ENCODE measurements at places on chromosomes 12 and 14. TPM values are rescaled to one million over a fixed set of nuclear protein-coding genes. Genes with fewer than 3 reads are reported as not detected.

DNA sequence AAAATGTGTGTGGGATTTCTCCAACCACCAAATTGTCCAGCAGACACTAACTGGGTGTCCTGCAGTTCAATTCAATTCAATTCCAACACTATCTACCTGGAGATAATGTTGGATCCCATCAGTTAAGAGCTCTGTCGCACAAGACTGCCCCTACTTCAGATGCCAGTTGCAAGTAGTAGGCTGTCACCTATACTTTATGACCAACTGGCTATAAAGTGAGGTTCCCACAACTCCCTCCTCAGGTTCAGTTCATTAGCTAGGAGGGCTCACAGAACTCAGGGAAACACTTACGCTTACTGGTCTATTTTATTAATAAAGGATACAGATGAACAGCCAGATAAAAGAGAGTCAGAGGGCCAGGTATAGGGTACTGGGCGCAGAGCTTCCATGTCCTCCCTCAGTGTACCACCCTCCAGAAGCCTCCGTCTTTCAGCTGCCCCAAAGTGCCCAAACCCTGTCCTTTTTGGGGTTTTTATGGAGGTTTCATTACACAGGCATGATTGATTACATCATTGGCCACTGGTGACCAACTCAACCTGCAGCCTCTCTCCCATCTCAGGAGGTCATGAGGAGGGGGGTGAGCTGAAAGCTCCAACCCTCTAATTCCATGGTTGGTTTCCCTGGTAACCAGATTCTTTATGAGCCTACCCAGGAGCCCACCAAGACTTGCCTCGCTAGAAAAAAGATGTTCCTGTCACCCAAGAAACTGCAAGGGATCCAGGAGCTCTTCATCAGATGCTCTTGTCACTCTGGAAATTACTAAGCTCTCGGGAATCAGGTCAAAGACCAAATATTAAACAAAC, 7.5 kb upstream of the SERPINA5 start:
- DNase-seq: no peak

GRCh38 chr14:51881636-51882035, 21.2 kb downstream of the GNG2 start:
- DNase-seq: no peak

GRCh38 chr12:113899042-113899560, 67.0 kb downstream of the RBM19 start:
- no peak for DNase-seq

Gene KRT80
- total RNA-seq: not detected

Gene TAC3
- not detected for total RNA-seq

DNA sequence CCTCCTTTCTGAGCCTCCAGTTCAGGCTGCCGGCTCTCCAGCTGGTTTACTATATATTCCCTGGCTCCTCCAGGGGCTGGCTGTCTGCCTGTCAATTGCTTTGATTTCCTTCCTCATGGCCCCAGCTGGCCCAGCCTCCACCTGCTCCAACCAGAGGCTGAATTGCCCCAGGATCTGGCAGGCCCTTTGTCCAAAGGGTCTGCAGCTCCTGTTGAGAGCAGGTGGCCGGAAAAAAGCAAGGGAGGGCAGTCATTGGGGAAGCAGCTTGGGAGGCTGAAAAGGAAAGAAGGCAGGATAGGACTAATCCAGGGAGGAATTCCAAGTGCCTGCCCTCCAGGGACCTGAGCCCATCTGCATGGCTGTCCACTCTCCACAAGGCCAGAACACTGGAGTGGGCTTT, 25.3 kb downstream of the PAH start:
- no peak for DNase-seq

DNA sequence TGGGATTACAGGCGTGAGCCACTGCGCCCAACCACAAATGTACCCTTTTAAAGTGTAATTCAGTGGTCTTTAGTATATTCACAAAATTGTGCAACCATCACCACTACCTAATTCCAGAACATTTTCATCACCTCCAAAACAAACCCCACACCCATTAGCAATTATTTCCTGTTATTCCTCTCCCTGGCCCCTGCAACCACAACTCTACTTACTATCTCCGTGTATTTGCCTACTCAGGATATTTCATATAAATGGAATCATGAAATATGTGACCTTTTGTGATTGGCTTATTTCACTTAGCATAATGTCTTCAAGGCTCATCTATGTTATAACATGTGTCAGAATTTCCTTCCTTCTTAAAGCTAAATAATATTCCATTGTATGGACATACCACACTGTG, 16.0 kb upstream of the AQP2 start:
- DNase-seq: no peak

All from ovary (tissue), 10 donors.